ENCODE measurements at places on chromosomes 3 and 15. TPM values are rescaled to one million over a fixed set of nuclear protein-coding genes. Genes with fewer than 3 reads are reported as not detected.

DNA sequence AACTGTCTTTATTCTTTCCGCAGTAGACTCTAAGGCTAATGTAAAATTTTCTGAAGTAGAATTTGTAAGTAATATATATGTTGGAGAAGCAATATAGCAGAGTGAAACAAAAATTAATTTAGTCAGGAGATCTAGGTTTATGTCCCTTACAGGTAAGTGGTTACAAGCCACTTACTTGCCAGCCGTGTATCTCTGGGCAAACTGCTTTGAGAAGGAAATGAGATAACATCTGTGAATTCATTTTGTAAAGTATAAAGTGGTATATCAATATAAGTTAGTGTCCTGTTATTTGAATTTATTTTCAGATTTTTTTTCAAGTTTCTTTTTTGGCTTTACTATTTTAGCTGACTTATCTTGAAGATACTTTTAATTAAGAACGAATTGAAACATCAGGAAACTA is 5.5 kb downstream of the DAZL start:
- H3K27me3 ChIP-seq = peaks cover 58% of the 10 kb centered on the region
- H3K4me3 ChIP-seq = no peak overlapping the region
- no peaks in the 10 kb centered on the region for H3K4me1 ChIP-seq
- H3K36me3 ChIP-seq = no peaks in the 10 kb centered on the region
- no peak overlapping the region for H3K27ac ChIP-seq
- no peak for DNase-seq

- no peak overlapping the region for H3K27ac ChIP-seq
- peaks cover 19% of the 10 kb centered on the region for H3K4me1 ChIP-seq
- no peak overlapping the region for H3K4me3 ChIP-seq
- H3K27me3 ChIP-seq = no peaks in the 10 kb centered on the region
- peak; percentile 88 for DNase-seq
- H3K36me3 ChIP-seq = no peaks in the 10 kb centered on the region
These were observed 7.4 kb upstream of the FGF7 start for GRCh38 chr15:49415638-49416037.

GRCh38 chr3:168885028-168885427 is 778.5 kb downstream of the MECOM start:
- H3K4me3 ChIP-seq = no peak overlapping the region
- H3K36me3 ChIP-seq = no peaks in the 10 kb centered on the region
- H3K4me1 ChIP-seq = peaks cover 6% of the 10 kb centered on the region
- H3K27ac ChIP-seq = peak overlapping the region; percentile 15

DNA sequence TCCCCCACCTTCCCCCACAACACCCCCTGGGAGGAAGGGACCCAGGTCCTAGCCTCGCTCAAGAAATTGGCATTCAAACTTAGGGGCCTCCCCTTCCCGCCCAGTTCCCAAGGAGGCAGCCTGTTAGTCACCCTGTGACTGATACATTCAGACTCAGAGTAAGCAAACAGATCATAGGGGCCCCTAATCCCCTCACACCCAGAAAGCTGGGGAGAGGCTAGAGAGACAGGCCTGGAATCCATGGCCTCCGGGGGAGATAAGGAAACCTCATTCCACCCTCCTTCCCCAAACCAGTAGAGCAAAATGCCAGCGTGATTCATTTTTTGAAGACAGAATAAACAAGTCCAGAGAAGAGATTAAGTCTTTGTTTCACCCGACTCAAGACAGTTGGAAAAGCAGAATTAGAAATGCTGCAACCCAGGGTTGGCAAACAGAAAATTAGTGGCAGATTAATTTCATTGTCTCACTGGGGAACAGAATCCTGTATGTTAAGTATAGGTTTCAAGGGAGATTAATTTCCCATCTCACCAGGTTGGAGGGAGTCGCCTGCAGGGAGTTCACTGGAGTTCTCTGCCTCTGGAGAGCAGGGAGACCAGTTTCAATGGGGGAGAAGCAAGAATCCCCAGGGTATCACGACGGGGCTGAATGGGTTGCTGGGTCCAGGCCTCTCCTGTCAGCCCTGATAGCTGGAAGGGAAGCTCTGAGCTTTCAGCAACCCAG is 268.3 kb downstream of the UACA start:
- no peaks in the 10 kb centered on the region for H3K27me3 ChIP-seq
- peak; percentile 96 for DNase-seq
- H3K4me3 ChIP-seq = peak overlapping the region; percentile 40

DNA sequence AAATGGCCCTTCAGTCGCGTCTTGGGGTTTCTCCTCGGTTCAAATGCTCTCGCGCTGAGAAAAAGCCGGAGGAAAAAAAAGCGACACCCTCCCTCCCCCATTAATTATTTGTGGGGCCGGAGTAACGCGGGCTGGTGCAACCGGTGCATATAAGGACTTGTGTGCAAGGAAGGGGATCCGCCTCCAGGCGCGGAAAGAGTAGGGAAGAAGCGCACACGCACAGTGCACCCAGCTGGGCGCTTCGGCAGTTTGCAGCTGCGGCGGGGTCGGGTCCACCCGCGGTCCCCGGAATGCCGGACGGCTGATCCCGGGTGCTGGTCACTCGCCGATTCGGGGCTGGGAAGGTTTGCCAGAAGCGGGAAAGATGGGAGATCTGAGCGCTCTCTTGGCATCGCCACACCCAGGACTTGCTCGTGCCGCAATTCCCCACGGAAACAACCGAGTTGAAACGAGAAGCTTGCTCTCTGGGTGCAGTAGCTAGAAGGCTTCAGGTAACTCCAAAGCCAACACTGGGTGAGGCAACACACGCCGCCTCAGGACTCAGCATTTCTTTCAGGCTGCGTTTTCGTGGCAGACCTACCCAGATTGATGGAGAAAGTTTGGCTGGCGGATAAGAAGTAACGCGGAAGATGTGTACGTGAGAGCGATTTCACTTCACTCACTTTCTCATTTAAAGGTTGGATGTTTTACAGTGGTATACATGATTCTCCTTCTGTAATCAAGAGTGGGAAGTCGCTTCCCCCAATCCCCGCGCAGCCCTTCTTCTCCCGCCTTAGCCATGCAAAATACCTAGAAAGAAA is 720 bp upstream of the TNIK start:
- peak overlapping the region; percentile 86 for H3K27ac ChIP-seq
- peak; percentile 72 for DNase-seq
- H3K4me3 ChIP-seq = peak overlapping the region; percentile 90
- H3K4me1 ChIP-seq = peaks cover 20% of the 10 kb centered on the region

GRCh38 chr3:114114719-114115118 is 58.2 kb downstream of the QTRT2 start:
- no peaks in the 10 kb centered on the region for H3K4me1 ChIP-seq
- no peaks in the 10 kb centered on the region for H3K36me3 ChIP-seq
- H3K27me3 ChIP-seq = peaks cover 13% of the 10 kb centered on the region
- no peak for DNase-seq
- H3K4me3 ChIP-seq = no peak overlapping the region

GRCh38 chr15:96354731-96355567 is 24.4 kb downstream of the NR2F2 start:
- no peak overlapping the region for H3K4me3 ChIP-seq
- DNase-seq = peak; percentile 76
- peaks cover 5% of the 10 kb centered on the region for H3K4me1 ChIP-seq
- no peaks in the 10 kb centered on the region for H3K36me3 ChIP-seq
- H3K27me3 ChIP-seq = no peaks in the 10 kb centered on the region

DNA sequence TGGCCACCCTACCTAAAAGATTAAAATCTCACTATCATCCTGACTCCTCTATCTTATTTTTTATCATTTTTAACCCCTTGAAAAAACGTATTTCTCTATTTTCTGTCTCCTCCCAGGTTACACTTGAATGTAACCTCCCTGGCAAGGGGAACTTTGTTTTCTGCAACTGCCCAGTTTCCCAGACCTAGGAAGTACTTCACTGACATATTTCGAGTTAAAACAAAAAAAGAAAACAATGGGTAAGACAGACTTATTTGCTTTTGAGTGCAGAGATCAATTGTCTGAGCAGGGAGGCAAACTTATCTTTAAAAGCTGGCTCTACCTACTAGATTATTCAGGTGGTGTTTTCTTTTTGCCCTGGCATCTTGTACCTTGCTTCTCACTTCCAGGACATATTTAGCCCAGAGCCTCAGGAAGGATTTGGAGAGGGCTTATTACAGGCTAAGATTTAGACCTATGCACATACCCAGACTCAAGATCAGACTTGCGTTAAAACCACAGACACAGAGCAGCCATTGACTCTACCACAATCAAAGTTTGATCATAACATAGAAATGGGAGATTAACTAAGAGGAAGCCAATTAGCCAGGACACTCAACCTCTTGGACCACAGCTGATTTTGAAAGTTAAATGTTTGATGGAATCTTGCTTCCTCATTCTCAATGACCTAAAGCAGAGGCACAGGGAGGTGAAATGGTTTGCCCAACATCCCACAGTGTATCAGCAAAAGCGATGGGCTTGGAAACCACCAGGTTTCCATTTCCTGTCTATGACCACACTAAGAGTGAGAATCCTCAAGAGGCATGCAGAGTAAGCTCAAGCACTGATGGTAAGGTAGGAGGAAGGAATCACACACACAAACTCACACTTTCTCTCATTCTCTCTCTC is 169.5 kb upstream of the THBS1 start:
- no peaks in the 10 kb centered on the region for H3K36me3 ChIP-seq
- no peak overlapping the region for H3K27ac ChIP-seq
- DNase-seq = no peak
- H3K4me3 ChIP-seq = no peak overlapping the region

DNA sequence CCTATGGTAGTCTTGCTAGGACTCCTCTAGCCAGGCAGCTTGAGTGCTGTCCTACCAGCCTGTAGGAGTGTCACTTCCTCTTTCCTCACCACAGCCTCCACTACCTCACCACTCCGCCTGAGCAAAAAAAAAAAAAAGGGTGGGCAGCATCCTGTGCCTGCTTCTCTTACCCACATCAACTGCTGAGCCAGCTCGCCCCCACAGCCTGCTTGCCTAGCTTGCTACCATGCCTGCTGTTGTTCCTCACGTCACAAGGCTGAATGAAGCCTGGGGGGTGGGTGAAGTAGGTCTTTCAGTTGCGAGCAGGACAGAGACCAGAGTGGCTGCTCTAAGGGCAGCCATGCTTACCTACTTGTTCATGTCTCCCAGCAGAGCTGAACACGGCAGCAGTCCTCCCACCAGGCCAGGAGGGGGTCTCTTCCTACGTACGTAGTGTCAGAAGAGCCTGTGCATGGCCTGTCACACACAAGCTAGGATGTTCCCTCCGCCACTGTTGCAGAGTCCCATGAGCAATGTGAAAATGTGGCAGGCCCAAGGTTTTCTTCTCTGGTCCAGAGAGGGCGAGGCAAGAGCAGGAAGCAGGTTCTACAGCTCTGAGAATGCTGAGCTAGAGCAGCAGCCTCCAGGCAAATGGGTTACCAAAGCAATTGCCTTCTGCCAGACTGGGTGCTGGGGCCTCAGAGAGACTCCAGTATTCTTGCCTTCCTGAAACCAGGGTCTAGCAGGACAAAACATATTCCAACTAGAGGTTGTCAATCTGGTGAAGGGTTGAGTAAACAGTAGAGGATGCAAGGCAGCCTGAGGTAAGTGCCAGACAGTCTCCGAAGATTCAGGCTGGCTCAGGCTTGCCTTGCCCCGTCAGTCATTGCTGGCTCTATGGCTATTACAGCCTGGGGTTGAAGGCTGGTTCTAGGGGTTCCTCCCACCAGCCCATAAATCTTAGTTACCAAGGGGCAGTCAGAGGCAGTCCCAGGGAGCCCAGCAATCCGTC is 8.1 kb downstream of the PPM1M start:
- no peak overlapping the region for H3K4me3 ChIP-seq
- no peaks in the 10 kb centered on the region for H3K27me3 ChIP-seq
- peak overlapping the region; percentile 51 for H3K27ac ChIP-seq
- peaks cover 4% of the 10 kb centered on the region for H3K4me1 ChIP-seq
- no peak for DNase-seq
- peaks cover 80% of the 10 kb centered on the region for H3K36me3 ChIP-seq

GRCh38 chr3:157605356-157605755 is 102.1 kb upstream of the VEPH1 start:
- H3K36me3 ChIP-seq = no peaks in the 10 kb centered on the region
- no peaks in the 10 kb centered on the region for H3K27me3 ChIP-seq
- H3K4me1 ChIP-seq = no peaks in the 10 kb centered on the region
- no peak for DNase-seq

- H3K27me3 ChIP-seq = no peaks in the 10 kb centered on the region
- no peaks in the 10 kb centered on the region for H3K36me3 ChIP-seq
- H3K27ac ChIP-seq = no peak overlapping the region
- no peaks in the 10 kb centered on the region for H3K4me1 ChIP-seq
- DNase-seq = no peak
- H3K4me3 ChIP-seq = no peak overlapping the region
These were observed 4.7 kb downstream of the KY start for GRCh38 chr3:134646086-134646485.

GRCh38 chr15:43370310-43370974 is 401 bp downstream of the ZSCAN29 start:
- no peak for DNase-seq
- peaks cover 33% of the 10 kb centered on the region for H3K36me3 ChIP-seq
- H3K4me3 ChIP-seq = peak overlapping the region; percentile 95
- peak overlapping the region; percentile 92 for H3K27ac ChIP-seq
- H3K27me3 ChIP-seq = no peaks in the 10 kb centered on the region

- peaks cover 56% of the 10 kb centered on the region for H3K4me1 ChIP-seq
- H3K36me3 ChIP-seq = no peaks in the 10 kb centered on the region
- no peak overlapping the region for H3K4me3 ChIP-seq
- no peaks in the 10 kb centered on the region for H3K27me3 ChIP-seq
- peak; percentile 48 for DNase-seq
These were observed 74.8 kb downstream of the ABHD5 start for GRCh38 chr3:43765521-43765971.

P2RY12 gene
- total RNA-seq = not detected

CCR8 gene
- not detected for total RNA-seq

OPA1 gene
- 73.4 TPM for total RNA-seq

SAMD7 gene
- total RNA-seq = not detected

OXTR gene
- 0.63 TPM for total RNA-seq

OR5H14 gene
- not detected for total RNA-seq

C15orf62 gene
- 0.52 TPM for total RNA-seq

BSN gene
- 0.10 TPM for total RNA-seq

ACVR2B gene
- total RNA-seq = 3.6 TPM
